Activated naive CD4-positive, alpha-beta T cell treated with anti-CD3 and anti-CD28 coated beads, Interleukin-2, amount 50 U/mL, for 72 hours (primary cell): ENCODE measurements at places on chromosomes 11 and 22.

DNA sequence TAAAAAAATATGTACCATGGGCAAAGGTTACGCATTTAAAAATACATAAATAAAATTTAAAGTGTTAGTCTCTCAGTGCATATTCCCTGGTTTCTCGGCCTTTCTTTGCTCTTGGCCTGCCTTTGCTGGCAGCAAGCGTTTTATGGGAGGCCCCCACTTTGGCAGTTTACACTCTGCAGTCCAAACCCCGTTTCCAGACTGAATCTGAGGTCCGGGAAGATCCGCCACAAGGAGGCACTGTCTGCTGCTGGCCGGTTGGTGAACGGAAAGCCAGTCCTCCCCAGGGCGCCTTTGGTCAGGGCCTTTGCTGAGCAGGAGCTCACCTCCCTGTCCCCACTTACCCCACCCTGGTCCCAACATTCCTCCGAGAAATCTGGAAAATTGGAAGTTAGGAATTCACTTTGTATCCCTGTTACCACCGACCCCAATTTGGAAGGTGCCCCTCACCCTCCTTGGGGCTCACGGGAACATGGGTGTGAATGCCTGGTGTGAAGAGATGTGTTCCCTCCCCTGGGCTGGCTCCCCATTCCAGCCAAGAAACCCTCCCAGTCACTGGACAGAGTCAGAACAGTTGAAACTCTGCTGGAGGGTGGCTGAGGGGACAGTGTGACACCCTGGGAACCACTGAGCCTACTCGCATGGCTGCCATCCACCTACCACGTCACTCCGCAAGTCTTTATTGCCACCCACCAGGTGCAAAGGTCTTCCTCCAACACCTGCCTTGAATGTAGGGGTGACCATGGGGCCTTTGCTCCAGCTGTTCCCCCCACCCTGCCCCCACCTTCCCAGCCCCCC lies 9.4 kb upstream of the SF1 start:
- peak; percentile 61 for DNase-seq

DNA sequence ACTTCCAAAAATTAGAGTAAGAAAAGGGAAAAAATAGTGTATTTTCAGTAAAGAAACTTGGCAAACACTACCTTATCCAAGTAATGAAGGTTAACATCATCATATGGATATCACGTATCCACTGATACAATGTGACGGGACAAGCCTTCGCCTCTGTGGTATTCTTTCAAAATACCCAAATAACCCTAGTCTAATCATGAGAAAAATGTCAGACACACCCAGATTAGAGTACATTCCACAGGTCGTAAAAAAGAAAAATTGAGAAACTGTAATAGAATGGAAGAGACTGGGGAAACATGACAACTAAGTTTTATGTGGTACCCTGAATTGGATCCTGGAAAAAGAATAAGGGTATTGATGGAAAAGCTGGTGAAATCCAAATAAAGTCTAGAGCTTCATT lies 48.9 kb downstream of the NARS2 start:
- DNase-seq: no peak

- no peak for DNase-seq
Measured at GRCh38 chr22:39110631-39111561, 13.9 kb downstream of the APOBEC3H start.

- DNase-seq: no peak
Measured at GRCh38 chr11:130197386-130198035, 37.9 kb downstream of the ST14 start.

- DNase-seq: no peak
Measured at GRCh38 chr11:82845356-82846353, 54.6 kb downstream of the PRCP start.

GRCh38 chr11:65071907-65072630 lies 11.8 kb downstream of the CDCA5 start:
- no peak for DNase-seq

DNA sequence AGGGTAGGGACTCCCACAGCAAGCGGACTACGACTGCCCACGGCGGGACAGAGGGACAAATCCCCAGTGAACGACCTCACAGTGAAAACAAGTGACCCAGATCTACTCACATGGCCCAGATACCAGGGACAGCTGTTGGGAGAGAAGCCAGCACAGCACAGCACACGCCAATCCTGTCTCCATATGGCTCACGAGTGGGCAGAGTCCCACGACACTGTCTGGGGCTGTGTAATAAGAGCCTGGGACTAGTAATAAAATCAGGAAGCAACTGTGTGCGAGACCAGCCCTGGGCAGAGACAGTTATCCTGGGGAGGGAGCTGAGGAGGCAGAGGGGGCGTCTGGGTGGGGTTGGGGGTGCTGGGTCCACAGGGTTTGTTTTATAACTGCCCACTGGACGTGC lies 385.0 kb downstream of the CTTN start:
- DNase-seq: no peak

DNA sequence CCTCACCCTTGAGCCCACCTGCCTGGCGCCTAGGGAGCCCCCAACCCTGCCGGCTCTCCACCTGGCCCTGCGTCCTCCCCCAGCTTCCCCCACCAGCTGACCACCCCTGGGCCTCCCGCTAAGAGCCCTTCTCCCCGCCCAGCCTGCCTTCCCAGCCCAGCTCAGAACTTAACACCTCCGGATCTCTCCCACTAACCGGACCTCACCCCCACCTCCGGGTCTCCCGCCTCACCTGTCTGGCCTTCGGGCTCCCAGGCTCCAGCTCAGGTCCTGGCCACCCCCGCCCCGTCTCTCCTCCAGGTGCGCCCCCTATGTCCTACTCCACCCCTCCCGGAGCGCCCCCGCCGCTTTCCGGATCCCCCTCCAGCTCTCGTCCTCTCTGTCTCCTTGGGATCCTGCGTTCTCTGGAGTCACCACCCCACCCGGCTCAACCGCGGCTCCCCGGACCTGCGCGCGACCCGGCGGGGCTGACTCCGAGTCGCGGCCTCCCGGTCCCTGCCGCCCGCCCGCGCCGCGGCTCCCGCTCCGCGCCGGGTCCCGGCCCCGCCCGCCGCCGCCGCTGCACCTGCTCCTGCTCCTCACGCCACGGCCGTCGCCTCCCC lies at the start of gene KCNJ11:
KCNJ11 (minus strand) TSS at position 51 of the 602 bp plus-strand sequence. CDS start 568 bp downstream, outside the sequence.
- DNase-seq: peak; percentile 9

DNA sequence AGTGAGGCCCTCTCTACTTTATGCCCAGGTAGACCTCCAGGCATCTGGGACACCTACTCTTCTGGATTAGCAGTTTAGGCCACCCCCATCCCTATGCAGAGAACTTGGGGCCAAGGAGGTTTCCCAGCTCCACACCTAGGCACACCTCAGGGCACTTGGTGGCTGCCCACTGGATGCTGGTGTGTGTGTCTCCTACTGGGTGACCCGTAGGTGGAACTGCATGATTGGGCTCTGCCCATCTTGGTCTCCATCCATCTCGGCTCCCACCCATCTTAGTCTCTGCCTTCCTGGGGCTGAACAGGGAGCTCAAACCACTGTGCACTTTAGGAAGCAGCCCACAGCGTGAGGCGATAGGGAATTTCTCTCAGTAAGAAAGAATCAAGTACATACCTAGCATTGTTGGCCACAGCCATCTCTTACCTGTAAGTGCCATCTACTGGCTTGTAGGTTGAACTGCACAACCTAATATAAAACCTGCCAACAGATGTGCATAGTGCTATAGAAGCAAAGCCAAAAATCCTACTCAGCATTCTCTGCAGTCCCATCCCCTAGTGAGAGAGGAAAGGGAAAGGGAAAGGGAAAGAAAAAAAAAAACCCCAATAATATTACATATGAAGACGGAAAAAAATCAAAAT lies 61.6 kb upstream of the PTPN5 start:
- no peak for DNase-seq

DNA sequence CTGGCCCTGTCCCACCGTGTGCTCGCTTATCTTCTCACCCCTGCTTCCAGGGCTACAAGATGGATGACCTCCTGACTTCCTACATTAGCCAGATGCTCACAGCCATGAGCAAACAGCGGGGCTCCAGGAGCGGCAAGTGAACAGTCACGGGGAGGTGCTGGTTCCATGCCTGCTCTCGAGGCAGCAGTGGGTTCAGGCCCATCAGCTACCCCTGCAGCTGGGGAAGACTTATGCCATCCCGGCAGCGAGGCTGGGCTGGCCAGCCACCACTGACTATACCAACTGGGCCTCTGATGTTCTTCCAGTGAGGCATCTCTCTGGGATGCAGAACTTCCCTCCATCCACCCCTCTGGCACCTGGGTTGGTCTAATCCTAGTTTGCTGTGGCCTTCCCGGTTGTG lies 86.5 kb downstream of the MYO7A start:
- no peak for DNase-seq

DNA sequence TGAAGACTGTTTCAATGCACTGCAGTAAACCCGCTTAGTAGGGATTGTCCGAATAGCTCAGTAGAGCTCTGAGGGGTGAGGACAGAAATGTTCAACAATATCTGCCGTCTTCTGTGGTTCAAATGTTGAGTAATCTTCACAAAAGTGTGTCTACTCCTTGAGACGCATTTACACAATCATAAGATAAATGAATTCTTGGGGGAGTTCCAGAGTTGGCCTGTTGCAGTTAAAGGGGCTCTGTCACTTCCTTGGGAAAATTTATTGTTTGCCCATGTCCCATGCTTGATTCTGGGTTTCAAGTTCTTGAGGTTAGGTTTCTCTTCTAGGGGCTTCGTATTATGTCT lies 614 bp downstream of the ANO3 start:
- no peak for DNase-seq

DNA sequence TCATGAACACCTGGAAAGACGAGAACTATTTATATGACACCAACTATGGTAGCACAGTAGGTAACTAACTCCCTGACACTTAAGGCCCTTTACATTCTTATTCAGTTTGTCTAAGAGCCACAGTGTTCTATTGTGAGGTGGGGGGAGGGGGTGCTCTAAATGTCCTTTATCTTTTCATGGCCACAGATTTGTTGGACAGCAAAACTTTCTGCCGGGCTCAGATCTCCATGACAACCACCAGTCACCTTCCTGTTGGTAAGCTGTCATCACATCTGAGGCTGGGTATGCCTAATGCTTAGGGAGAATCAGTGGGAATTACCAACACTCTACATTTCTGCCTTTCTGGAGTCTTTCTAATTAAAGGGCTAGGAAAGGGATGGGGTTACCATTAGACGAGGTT lies 30.7 kb downstream of the EHF start:
- DNase-seq: no peak

DNA sequence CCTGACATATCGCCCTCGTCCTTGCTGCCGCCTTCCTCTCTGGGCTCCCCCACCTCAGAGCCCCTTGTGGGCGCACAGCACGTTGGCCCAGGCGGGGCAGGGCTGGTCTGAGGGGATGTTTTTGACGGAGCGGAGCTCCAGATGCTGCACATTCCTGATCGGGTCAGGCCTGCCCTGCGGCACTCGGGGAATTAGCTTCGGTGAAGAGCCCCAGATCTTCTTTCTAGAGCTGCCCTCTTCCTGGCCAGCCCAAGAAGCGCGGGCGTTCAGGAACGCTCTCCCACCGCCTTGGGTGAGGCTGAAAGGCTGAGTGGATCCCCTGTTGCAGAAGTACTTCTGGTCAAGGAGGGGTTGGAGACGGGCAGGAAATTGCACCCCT lies 12.1 kb downstream of the YPEL4 start:
- no peak for DNase-seq

- no peak for DNase-seq
Measured at GRCh38 chr11:128614026-128614425, 26.7 kb upstream of the ETS1 start.

- no peak for DNase-seq
Measured at GRCh38 chr11:45106440-45106839, 40.0 kb upstream of the PRDM11 start.

DNA sequence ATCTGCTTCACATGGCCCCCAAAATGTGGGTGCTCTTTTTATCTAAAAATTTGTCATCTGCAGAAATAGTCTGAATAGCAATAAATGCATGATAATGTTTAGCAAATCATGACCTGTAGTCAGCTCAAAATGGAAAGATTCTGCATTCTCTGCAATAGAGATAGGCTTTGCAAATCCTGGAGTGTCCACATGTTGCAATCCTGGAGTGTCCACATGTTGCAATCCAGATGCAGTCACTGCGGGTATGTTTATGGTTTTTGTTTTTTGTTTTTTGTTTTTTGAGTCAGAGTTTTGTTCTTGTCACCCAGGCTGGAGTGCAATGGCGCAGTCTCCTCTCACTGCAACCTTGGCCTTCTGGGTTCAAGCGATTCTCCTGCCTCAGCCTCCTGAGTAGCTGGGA lies 20.2 kb upstream of the LRRC32 start:
- no peak for DNase-seq

DNA sequence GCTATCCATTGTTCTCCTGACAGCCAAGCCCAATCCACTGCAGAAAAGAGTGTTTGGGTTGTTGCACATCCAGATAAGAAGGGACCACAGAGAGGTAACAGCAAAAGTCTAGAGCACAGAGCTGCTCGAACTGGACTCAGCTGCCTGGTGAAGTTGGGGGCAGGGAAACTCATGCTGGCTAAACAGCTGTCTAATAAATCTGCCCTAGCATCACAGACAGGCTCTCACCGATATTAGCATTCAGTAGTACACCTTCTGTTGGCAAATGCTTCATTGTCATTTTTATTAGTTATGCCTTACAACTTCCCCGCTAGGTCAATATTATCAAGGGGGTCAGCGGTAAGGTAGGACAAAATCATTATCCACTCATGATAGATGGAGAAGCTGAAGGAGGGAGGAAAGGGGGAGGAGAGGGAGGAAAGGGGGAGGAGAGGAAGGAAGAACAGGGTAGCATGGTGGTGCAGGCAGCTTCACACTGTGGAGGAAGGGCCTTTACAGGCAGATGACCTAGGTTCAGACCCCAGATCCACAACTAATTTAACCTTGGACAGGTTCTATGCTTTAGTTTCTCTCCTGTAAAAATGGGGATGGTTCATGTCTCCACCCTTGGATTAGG lies 102.7 kb downstream of the LARGE1 start:
- no peak for DNase-seq

DNA sequence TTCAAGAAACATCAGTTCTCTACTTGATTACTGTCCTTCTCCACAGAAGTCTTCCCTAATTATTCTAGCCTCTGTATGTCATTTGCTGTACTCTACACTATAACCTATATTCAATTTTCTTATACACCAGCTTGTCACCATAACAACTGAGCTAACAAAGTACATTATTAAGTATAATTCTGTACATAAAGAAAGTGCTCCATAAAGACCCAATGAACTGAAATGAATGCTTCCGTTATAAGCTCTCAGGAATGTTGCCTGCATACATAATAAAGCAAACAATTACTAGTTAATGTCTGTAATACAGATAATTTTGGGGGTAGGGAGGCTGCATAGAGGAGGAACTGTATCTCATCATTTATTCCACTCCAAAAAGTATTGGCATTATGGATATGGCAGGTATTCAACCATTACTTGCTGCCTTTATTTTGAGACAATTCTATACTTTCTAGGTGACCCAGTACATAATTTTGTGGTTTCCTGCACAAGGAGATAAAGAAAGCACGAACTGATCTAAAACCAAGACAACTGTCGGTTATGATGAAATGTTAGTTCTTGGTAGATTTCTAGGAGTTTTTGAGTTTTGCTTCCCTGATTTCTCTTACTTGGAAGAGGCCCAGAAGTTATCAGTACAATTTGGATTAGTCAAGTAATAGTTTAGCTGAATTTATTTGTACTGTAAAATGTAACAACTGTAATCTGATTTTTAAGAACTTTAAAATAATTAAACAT lies 202.5 kb downstream of the SBF2 start:
- DNase-seq: no peak

- DNase-seq: no peak
Measured at GRCh38 chr11:3186166-3186953, 21.2 kb upstream of the OSBPL5 start.

GRCh38 chr11:50192743-50193142 lies 160.1 kb downstream of the OR4C45 start:
- no peak for DNase-seq

- no peak for DNase-seq
Measured at GRCh38 chr11:42555190-42555589, 756.6 kb upstream of the API5 start.

GRCh38 chr11:6568191-6568918 lies 35.1 kb downstream of the RRP8 start:
- DNase-seq: no peak

- no peak for DNase-seq
Measured at GRCh38 chr11:130890039-130890745, 26.1 kb downstream of the SNX19 start.
